ENCODE measurements at places on chromosomes 4 and X.

- DNase-seq = no peak
Measured at GRCh38 chr4:110010797-110011196, 98.1 kb downstream of the EGF start.

- DNase-seq = peak; percentile 37
Measured at GRCh38 chr4:168574581-168575295, 77.9 kb downstream of the PALLD start.

DNA sequence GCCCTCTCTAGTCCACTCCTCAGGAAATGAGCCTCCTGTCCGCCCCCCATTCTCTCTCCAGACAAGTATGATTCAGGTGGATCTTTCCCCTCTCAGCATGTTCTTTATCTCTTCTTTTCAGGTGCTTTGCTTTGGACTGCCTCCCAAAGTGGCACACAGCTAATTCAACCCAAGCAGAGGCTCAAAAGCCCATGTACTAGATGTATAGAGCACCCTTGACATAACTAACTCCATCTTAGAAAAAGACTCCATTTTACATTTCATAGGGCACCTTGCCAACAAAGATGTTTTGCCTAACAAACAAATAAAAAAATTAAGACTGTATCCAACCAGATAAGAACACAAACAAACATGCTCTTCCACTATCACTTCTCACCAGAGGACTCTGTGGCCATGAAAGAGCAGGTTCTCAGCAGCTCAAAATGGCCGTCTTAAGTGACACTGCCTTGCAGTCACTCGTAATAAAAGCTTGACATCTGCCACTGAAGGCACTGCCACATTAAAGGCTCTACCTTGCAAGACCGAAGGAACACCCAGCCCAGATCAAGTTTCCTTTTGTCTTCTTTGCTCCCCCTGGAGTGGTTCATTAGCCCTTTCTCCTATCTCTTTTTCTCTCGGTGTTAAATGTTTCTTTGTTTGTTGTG lies 84.9 kb upstream of the TAB3 start:
- DNase-seq = no peak

GRCh38 chrX:10166248-10166716 lies 9.5 kb downstream of the CLCN4 start:
- DNase-seq = no peak

DNA sequence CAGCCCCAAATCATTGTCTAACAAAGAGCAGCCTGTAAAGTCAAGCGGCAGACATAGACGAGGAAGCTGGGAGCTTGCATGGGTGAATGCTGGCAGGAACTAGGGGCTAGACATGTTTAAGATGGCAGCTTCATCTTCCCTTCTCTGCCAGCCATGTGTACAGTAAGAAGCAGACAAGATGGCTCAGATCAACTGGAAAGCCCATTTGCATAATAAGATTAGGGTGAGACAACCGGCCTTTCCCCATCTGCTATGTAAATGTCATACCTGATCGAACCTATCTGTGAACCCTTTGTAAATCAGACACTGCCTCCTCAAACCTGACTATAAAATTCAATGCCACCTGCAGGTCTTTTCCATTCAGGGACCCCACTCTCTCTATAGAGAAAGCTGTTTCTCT lies 22.8 kb upstream of the HADH start:
- no peak for DNase-seq

All from HAP-1 (cell line).